ENCODE measurements at places on chromosomes 13 and 19.
A peak's percentile ranks its signal among the peaks of the same experiment; 100 is the strongest.

DNA sequence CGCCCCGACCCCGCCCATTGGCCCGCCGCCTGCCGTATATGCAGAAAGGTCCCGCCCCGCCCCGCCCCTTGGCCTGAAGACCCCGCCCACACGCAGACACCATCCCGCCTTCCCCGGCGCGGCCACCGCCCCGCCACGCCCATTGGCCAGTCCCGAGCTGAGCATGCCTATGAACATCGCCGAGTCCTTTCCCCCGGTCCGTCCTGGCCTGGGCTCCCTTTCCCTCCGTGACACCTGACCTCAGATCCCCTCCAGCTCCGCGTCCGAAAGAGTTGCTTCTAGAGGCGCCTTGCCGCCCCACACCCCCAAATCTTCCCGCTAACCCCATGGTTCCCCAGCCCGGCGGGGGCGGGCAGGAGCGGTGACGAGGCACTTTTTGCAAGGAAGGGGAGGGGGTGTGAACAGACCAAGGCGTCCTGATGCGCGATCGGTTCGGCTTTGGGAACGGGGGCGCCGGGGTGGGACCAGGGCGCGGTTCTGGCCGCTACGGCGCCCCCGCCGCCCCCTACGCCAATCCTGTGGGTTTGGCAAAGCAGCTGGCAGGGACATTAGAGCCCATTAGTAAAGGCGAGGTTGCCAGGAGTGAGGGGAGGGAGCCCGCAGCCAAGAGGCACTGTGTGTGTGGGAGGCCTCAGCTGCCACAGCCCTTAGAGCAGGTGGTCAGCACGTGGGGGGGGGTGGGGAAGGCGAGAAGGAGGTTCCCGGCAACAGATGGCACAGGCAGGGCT, 406 bp upstream of the NUMBL start:
- peak; percentile 88 for DNase-seq

DNA sequence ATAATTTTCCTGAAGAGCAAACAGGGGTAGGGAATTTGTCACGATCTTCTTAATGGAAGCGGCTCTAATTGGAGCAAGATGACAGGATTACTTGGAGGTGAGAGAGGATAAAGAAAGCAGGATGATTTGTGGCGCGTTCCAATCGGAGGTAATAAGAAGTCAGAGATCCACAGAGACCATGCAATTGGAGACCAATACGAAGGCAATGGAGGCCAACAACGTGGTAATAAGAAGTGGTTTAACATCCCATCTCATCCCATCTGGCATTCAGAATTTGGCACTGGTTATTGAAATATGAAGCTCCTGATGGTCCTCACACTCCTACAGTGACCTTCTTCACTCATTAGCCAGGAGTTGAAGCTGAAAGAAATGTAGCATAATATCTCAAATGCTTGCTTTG, 130.6 kb downstream of the DLEU7 start:
- DNase-seq = no peak

GRCh38 chr13:29319451-29319850, 276.0 kb downstream of the SLC7A1 start:
- no peak for DNase-seq

DNA sequence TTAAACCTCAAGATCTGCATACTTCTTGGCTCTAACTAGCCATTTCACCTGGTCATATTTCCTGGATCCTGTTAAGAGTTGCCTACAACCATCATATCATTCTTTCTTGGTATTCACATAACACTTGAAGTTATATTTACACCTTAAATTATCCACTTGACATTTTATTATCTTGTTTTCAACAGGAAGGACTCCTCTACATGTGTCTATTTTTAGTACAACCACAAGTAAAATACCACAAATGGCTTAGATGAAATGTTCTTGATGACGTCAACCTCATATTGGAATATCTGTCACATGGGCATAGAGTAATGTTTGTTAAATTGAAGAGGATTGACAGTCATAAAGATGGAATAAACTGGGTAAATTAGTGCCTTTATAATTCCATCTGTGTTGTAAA, 9.4 kb downstream of the PCDH20 start:
- DNase-seq = no peak

DNA sequence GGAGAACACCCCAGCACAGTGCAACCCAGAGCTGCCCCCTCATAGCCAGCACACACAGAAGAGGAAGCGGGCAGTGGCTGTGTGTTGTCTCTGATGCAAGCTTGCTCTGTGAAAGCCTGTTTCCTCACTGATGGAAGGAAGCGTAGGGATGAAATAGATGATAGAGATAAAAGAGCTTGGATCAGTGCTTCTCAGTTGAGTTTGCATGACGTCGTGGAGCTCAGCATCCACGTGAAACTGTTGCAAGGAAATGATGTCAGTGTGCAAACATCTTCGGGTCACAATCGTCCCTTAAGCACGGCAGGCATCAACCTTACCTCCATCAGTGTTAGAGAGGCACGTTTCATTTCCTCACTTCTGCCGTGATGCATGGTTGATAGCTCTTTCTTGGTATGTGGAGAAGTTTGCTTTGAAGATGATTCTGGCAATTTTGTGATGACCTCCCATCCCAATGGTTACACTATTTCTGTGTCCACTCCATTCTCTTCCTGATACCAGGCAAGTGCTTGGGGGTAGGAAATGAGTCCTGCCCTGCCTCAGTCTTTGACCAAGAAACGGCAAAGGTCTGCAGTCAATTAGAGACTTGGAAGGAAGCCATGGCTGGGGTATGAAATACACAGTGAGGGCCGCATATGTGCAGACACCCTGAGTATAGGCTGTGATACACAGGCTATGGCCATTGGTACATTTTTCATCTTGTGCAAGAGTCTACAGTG, 183.0 kb downstream of the ZNF536 start:
- no peak for DNase-seq

DNA sequence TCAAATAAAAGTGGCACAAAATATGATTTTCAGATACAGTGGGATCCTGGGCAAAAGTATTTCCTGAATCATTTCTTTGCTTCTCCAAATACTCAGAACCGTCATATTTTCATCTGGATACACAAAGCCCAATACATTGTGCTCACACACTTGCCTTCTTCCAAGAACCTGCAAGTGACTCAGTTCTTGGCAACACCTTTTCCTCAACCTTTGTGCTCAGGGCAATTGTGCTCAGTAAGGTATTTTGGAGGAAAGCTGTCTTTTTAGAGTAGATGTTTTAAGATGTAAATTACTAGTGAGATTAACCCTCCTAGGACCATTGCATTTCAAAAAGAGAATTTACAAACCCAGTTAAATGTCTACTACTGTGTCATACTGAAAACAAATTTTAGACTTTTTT, 233.5 kb downstream of the EFNB2 start:
- no peak for DNase-seq

DNA sequence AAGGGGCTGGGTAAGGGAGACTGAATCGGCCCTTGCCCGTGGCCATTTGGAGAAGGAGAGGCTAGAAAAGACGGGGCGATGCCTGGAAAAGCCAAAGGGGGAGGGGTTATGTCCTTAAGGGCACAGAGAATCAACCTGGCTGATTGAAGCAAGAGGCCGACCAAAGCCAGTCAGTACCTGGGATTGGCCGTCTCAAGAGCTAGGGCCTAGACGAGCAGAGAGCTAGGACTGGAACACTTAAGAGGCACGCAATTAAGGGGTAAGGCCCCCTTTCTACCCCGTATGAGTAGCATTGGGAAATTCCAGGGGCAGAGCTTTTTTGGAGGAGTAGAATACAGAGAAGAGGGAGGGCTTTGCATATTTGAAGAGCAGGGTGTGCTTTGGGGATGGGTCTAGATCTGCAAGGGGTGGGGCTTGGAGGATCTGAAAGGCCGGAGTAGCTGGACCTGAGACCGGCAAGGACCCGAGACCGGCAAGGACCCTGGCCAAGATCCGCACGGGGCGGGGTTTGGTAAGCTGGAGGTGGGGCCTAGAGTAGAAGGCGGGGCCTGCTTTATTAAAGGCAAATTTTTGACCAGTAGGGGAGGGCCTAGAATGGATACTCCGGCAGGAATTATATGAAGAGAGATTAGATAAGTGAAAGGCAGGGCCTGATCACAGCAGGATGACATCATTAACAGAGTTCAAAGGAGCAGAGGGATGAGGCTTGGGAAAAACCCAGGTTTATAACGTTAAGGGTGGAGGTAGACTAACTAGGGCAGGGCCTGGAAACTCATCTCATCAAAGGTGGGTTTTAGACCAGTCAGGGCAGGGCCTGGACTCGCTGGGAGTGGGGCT, 10.7 kb upstream of the CACNG6 start:
- no peak for DNase-seq

GRCh38 chr19:5417495-5418436, 37.5 kb upstream of the ZNRF4 start:
- DNase-seq = no peak

DNA sequence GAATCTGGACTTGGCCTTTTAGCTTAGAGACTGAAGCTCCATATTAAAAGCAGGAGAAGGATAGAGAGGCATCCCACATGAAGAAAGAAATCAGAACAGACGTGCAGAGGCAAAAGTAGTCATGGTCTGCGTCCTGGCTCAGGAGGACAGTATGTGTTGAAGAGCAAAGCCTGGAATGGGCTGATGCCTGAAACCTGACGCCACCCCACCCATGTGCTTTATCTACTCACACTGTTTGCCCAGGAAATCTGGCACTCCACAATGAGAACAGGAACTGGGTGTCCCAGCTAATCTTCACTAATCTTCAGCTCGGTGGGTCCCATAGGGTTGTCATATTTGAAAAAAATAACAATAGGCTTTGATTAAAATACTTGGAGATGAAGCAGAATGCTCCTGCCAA, 549.0 kb upstream of the GPC6 start:
- DNase-seq = no peak

GRCh38 chr19:1707240-1707639, 46.1 kb upstream of the ONECUT3 start:
- no peak for DNase-seq

GRCh38 chr13:26420282-26420960, 137.1 kb upstream of the WASF3 start:
- DNase-seq = no peak

DNA sequence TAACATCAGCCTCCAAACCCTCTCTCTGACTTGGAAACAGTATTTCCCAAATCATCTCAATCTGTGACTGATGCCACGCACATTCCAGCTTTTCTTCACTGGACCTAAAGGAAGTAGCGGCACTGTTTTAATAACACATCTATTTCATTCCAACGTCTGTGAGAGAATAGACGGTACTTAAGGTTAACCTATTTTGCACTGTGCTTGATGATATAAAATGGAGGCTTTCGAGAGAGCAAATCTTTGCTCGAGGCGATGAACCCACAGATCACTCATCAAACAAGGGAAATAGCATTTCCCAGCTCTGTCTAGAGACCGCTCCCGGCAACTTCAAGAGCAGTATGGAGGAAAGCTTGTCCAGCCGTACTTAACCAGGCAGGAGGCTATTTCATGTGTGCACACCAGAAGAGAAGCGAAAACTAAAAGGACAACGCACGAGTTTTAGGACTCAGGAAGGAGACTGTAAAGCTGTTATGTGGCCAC, 2.9 kb downstream of the UBL3 start:
- DNase-seq = peak; percentile 61

DNA sequence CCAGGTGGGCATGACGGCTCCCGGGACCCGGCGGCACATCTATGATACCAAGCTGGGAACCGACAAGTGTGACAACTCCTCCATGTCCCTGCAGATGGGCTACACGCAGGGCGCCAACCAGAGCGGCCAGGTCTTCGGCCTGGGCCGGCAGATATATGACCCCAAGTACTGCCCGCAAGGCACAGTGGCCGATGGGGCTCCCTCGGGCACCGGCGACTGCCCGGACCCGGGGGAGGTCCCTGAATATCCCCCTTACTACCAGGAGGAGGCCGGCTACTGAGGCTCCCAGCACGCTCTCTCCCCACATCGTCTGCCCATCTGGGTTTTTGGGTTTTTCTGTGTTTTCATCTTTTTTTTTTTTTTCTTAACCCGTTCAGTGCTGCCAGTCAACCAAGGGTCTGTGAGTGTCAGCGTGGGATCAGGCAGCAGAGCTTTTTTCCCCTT, 2.3 kb upstream of the ABCA7 start:
- DNase-seq = no peak

- no peak for DNase-seq
Measured at GRCh38 chr13:98480915-98481877, 95.7 kb downstream of the STK24 start.

DNA sequence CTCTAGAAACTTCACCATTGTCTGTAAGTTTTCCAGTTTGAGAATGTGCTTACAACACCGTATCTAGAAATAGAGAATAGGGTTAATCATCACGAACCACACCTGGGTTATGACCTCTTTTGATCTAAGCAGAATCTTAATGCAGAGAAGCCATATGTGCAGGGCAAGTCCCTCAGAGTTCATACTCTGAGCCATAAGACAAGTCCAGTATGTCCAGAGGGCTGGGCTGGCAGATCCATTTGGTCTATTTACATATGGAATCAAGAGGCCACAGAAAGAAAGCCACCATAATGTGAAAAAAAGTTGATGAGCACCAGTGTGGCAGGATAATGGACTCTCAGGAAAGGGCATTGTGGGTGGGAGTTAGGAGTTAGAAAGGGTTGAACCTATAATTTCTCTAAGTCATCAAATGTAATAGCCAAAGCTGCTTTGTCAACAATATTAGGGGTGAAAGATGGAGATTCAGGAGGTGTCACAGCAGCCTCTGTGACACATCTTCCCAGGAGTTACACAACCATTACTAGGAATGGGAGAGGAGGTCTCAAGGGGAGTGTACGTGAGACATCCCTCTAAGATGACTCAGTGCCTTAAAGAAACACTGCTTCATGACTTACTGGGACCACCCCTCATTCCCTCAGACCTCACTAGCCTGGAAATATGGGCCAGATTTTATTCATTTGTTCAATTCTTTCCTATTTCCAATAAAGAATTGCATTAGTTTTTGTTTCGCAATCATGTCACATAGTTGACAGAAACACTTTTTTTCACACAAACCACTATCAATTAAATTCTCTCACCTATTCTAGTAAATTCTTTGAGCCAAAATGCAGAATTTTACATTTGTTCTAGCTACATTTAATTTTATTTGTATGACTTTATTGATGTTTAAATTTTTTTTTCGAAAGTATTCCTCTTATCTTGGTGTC, 30.4 kb upstream of the OLFM4 start:
- no peak for DNase-seq

DNA sequence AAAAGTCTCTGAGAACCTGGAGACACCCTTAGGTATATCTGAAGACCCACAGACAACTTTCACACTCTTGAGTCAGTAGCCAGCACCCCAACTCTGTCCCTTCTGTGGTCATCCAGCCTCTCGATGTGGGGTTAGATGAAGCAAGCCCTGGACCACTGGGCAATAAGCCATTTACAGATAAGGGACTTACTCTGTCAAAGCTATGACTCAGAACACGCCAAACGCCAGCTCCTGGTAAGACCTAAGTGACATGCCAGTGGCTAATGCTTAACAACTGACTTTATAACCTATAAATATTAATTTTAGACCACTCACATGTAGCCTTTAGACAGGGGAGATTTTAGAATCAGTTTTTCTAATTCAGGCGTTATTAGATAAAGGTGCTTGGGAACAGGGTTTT, 85.7 kb downstream of the SHISA2 start:
- no peak for DNase-seq

- DNase-seq = peak; percentile 54
Measured at GRCh38 chr19:42129399-42130253, 2.6 kb downstream of the POU2F2 start.

GRCh38 chr13:79070343-79070974, 335.6 kb downstream of the RBM26 start:
- DNase-seq = no peak

- no peak for DNase-seq
Measured at GRCh38 chr19:4009990-4010807, 2.7 kb downstream of the PIAS4 start.

- DNase-seq = peak; percentile 34
Measured at GRCh38 chr19:29798774-29799497, 12.9 kb upstream of the CCNE1 start.
